ENCODE measurements at places on chromosomes 11 and 22. TPM values are rescaled to one million over a fixed set of nuclear protein-coding genes. Genes with fewer than 3 reads are reported as not detected.
A peak's percentile ranks its signal among the peaks of the same experiment; 100 is the strongest.

DNA sequence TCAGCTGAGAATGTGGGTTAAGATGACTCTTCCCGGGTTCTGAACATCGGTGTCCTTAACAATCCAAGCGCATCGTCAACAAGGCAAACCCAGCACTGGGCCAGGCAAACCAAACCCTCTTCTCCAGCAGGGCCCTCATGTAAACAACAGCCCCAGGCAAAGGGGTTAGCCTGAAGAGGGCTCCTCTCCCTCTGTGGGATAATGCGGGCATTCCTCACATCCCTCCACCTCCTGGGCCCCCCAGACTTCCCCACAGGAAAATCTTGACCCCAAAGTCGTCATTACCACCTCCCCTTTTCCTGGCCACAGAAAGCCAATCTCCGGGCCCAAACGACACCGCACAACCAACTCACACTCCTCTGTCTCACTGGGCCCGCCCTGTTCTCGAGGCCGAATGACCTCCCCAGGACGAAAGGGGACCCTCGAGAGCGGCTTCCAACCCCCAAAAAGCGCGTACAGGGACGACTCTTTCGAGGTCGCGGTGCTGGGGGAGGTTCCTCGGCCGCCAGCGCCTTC, 566 bp downstream of the DDB1 start:
- peak; percentile 82 for DNase-seq

- peak; percentile 77 for DNase-seq
Measured at GRCh38 chr11:47415949-47416472, 7.6 kb downstream of the SLC39A13 start.

DNA sequence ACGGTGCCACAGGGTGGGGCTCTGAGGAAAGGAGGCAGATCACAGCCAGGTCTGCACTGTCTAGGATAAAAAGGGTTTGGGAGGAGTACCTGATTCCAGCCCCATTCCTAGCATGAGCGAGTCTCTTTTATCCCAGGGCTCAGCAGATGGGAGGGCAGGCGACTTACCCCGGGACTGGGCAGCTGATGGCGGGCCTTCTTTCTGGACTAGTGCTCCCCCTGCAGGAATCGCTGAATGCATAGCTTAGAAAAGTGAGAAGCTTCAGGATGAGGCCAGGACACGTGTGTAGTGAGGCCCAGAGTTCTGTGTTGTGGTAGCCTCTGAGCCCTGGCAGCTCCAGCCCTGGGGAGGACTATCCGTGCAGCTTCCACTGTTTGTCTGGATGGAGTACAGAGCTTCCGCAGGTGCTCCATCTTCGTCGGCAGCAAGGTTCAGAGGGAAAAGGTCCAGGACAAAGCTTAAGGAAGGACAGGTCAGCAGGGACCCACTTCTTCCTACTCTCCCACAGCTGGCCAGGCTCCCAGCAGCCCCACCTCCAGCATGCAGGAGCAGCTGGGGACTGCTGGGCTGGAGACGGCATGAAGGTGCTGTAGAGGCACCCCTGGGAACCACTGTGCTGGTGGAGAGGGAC, 30.4 kb downstream of the COMMD9 start:
- peak; percentile 86 for DNase-seq

The B4GALNT4 gene
- 56.0 TPM for total RNA-seq

DNA sequence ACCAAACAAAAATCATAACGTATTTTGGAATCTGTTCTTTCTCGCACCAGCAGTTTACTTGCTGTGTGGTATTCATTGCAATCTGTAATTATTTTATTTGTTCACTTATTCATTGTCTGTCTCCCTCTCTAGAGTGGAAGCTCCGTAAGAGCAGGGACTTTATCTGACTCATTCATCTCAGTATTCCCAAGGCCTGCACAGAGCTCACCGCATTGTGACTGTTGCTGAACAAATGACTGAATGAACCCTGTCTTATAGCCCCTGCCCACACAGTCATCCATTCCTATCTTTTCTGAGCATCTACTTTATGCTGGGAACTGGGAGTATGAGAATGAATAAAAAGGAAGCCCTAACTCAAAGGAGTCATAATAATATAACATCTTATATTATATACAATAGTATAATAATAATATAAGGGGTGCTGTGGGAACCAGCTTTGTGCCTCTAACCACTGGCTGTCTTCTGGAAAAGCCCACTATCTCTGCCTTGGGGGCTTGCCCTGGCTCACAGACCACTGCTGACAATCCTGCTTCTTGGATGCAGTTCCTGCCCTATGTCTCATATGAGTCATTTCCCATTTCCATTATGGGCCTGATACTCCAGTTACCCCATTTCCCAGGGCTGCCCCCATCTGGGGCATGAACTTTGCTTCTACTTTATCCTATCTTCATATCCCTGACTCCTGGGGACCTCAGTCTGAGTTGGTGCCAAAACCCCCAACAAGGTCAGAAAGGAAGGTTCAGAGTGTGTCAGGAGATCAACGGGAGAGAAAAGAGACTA, 11.0 kb downstream of the XRRA1 start:
- DNase-seq, result no peak

The ABTB2 gene
- 12.2 TPM for total RNA-seq

The PKP3 gene
- total RNA-seq, result 3.6 TPM

The OR6T1 gene
- not detected for total RNA-seq

The ACRV1 gene
- not detected for total RNA-seq
